Central memory CD4-positive, alpha-beta T cell (primary cell): ENCODE measurements at places on chromosomes 3 and 15.

DNA sequence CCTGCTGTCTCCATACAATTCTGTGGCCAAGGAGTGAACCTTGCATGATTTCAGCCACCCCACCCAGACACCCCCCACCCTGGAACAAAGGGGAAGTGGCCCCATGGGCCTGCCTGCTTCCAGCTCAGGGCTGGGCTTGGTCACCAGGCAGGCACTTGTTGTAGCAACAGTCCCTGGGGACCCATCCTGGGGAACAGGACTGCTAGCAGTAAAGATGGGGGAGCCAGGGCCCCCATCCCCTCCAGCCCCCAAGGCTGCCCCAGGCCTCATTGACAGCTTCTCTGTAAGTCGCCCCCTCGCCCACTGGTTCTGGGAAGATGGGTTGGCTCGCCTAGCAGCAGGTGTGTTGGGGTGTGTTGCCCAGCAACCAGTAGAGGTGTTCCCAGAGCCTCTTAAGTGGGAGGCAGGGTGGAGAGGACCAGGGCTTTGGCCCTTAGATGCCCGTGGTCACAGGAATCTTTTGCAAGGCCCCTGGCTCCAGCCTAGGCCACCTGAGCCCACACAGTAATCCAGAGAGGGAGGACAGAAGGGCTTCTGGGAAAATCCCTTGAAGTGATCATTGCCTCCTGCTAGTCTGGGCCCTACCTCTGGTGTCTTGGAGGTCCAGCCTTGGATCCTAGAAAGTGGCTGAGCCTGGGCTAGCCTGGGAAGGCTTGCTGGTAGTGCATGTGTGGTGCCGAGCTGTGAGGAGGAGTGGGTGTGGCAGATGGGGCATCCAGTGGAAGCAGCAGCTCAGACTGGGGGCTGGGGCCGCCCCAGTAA lies 48.9 kb downstream of the CYP11A1 start:
- DNase-seq = no peak

DNA sequence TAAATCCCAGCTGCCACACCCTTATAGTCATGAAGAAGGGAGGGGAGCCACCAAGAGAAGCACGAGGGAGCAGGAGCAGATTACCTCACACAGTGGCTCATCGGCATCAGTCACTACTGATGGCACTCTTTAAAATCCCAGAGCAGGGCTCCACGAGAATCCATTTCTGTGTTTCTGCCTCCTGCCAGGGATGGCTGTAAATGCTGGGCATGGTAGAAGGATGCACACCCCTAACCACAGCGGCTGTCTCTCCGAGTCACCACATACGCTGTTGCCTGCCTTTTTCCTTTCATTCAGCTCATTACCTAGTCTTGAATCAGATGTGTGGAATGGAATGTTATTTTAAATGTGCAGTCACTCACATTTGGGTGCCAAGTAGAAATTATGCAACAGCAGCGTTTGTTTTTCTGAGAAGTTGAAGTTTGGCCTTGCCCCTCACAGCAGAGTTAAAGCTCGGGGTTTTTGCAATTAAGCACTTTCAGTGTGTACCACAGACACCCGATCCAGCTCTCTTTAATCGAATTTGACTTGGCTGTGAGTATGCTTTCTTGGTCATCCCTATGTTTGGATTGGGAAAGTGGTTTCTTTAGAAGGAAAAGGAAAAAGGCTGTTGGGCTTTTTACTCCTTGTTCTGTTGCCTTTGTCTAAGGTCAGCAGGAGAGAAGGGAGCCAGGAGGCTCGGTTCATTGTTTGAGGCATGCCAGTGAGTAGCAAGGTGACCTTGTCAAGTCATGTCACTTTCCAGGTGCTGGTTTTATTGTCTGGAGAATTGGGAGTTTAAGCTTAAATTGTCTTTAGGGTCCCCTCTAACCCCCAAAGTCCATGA lies 284.2 kb upstream of the TPM1 start:
- no peak for DNase-seq

GRCh38 chr3:183498634-183499033 lies 56.9 kb downstream of the KLHL6 start:
- no peak for DNase-seq

DNA sequence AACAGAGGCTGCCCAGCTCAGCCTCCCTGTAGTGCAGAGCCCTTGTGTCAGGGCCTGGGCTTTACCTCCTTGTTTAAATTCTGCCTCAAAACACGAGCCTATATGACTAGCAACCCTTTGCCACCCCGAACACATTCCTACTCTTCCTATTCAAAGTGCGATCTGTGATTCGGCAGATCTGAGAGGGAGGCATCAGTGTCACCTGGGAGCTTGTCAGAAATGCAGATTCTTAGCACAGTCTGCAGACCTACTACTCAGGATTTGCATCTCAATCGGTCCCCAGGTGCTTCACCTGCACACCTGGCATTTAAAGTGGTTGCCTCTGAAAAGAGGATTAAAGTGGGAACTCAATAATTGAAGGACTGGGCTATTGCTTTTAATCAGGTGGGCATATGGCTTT lies 273.2 kb upstream of the TOPAZ1 start:
- DNase-seq = no peak

GRCh38 chr15:51814606-51815005 lies 14.8 kb upstream of the TMOD3 start:
- no peak for DNase-seq

GRCh38 chr15:78093242-78094020 lies 1.1 kb downstream of the SH2D7 start:
- no peak for DNase-seq

GRCh38 chr15:66494262-66494661 lies 3.3 kb downstream of the SNAPC5 start:
- DNase-seq = no peak

DNA sequence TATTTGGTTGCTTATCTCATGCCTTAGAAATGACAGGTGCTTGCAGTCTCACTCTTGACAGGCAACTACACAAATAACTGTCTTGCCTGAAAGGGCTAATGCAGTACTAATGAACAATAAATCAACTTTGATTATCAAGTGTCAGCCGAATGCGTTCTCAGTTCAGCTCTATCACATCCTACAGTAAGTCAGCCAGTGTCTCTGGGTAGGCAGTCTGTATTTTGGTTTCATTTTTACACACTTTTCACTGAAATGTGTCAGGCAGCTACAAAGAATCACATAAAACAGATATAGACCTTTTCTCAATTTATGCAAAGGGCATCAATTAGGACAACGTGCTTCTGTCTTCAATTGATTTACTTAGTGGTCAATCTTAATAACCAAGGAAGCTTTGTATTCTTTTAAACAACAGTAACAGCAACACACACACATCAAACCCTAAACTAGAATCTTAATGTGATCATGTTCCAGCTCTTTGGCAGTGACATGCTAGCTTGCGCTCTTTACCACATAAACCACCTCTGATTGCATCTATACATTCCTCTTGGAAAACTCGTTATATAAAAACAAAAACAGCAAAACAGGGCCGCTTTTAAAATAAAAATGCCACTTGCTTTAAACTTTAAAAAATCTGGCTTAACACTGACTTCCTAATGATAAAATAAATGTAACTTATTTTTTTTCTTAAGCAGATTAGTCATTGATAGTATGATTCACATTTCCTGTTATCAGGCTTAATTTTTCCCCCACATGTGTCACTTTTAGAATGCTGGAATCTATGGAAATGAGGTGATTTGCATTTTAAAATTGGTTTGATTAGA lies 520.4 kb downstream of the FOXP1 start:
- peak; percentile 43 for DNase-seq

DNA sequence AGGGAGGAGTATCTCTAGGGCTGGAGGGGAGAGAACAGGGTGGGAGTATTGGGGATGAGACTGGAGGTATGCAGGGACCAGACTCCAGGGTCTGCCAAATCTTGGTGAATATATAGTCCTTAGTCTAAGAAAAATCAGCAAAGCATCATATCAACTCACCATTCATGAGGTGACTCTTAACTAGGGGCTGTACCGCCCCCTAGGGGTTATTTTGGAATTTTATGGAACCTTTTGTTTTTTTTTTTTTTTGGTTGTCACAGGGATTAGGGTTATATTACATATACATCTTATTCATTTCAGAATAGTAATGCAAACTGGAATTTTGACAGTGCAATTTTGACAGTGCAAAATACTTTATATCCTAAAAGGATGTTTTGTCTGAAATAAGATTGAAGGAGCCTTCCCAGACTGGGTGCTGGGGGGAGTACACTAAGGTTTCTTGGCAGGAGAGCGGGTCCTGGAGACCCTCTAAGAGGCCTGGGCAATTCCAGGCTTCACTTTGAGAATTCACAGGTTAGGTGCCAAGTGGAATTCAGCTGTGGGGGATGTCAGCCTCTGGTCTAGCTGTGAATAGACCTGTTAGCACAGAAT lies 7.5 kb downstream of the CMTM7 start:
- DNase-seq = peak; percentile 66

GRCh38 chr3:181955566-181955965 lies 243.8 kb downstream of the SOX2 start:
- DNase-seq = no peak

DNA sequence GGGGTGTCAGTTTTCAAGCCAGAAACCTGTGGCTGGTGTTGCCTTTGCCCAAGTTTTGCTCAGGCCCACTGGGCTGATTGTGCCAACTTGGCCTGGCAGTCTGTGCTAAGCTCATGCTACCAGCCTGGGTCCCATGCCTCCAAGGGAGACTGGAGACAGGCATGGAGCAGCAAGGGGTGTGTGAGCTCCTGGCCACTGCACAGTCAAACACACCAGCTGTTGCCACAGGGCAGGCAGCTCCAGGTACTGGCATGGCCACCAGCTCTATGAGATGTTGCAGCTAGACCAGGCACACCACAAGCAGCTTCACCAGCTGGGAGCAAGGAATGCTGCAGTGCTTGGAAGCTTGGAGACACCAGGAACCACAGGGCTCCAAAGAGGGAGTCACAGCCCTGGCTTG lies 638.8 kb downstream of the PLOD2 start:
- DNase-seq = no peak

DNA sequence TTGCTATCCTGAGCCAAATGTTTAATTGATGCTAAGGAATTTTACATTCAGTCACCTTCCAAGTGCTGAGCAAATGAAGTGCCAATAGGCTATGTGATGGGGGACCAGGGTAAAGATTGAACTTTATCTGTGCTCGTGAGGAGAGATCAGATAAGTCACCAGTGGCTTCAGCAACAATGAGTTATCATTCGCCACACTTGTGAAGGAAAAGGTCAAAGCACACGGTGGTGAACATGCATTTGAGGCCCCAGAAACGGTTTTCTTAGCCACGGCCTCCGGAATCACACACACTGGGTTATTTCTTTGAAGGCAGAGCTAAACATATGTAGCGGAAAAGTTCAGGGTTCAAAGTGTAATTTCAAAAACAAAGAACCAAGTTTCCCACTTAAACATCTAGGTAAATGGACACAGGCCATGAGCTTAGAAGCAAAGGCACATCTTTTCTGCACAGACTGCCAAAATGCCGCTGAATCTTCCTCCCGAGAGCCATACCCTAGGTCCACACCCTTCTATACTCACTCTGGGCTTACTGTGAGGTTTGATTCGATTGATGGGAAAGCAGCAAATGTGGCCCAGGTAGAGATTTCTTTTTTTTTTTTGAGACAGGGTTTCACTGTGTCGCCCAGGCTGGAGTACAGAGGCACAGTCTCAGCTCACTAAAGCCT lies 268.5 kb downstream of the SHQ1 start:
- DNase-seq = no peak

GRCh38 chr3:5181469-5182141 lies 5.9 kb upstream of the EDEM1 start:
- DNase-seq = no peak

GRCh38 chr15:65819563-65819960 lies 27.5 kb upstream of the DENND4A start:
- no peak for DNase-seq

GRCh38 chr3:43998370-43998835 lies 243.3 kb upstream of the TOPAZ1 start:
- no peak for DNase-seq

DNA sequence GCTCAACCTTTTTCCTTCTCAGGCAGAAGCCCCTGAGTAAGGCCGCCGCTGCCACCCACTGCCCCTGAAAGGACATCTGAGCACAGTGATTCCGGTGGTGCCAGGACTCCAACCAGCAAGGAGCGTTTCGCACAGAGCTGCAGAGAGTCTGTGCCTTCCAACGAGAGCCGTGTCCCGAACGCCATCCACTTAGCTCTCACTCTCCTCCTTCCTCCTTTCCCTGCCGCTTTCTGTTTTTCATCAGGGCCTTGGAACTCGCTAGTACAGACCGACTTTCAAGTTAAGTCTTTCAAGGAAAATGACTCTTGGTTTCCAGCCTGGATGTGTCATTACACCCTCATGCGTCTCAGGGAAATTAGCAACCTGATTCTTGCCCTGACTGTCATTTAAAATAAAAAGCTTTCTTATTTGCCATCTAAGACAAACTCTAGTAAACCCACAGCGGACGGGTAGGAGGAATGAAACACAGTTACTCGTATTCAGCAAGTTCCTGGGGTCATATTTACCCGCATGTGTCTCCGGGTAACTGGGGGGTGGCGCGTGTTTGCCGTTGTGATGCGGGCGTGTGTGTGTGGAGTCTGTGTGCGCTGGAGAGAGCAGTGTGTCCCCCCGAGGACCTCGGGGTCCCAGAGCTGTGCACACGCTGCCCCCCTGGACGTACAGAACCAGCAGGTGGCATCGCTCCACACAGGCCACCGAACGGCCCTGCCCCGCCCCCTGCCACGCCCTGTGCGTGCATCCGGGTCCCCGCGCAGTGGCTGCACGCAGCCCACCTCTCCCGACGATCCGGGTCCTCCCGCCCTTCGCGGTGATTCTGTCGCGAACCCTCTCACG lies 30.4 kb upstream of the ALDH1A3 start:
- DNase-seq = peak; percentile 23

DNA sequence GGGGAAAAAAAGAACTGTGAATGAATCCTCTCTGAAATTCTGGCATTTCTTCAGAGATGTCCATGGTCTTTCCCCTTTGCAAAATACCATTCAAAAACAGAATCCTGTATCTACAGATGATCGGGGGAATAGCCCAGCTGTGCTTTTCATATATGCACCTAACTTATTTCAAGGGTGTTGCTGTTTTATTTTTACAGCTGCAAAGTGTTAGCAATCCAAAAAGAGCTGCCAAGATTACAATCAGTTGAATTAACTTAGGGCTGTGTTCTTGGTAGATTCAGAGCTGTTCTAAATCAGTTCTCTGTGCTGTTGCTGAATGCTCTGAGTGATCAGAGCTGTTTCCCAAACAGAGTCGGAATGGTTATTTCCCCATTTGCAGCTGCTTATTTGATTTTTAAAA lies 175.7 kb upstream of the SEMA6D start:
- no peak for DNase-seq

DNA sequence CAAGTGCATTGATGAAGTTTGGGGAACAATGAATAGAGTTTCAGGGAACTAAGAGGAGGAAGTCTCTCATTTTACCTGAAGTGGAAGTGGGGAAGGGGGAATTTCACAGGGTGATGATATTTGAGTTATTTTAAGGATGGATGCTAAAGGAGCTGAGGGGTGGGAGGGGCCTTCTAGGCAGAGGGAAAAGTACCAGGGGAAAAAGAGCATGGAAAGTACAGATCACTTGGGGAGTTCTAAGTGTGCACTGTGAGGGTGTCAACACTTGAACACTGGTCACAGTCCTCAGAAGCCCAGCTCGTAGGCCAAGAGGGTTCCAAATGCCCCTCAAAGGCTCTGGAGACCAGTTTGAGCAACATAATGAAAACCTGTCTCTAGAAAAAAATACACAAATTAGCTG lies 18.2 kb downstream of the LAMP3 start:
- no peak for DNase-seq
